ENCODE measurements at places on chromosomes 5 and 9.

GRCh38 chr5:6753851-6754250 is 40.6 kb downstream of the TENT4A start:
- DNase-seq = no peak

GRCh38 chr5:122774519-122774860 is 390 bp upstream of the SNX2 start:
- no peak for DNase-seq

- no peak for DNase-seq
Observed at GRCh38 chr9:133163504-133164172, at the start of gene GBGT1. TSS of gene GBGT1 (minus strand) at chr9:133163914. CDS start at chr9:133162412, 1,502 bp downstream.

DNA sequence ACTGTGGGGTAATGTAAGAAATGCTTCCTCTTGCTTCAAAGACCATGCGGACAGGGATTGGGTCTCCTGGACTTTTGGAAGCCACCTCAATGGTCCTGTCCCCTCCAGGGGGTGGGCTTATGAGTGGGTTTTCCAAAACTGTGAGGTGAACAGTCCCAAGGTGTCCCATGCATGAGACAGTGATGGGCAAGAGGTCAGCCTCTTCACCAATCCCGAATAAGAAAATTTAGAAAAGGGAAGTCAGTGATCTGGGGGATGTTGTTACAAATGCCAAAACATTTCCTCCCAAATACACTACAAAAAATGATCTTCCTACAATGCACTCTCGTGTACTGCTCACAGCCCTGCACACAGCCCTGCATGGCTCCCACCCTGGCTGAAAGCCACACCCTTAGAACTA is 215.7 kb upstream of the TBC1D2 start:
- no peak for DNase-seq

DNA sequence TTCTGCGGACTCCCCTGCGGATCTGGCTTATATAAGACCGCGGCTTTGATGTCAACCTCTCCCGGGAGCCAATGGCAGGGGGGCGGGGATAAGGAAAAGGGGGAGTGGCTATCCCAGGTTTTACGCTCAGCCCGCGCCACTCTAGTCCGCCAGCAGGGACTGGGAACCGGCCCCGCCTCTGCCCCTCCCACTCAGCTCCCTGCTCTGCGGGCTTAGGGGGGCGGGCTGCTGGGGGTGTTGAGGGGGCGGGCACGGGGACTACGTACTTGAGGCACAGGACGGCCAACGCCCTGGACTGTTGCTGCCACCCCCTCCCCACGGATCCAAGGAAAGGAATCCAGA is at the start of gene HAND1:
Gene HAND1 (minus strand): TSS at position 4 of the 342 bp plus-strand sequence. CDS start 219 bp downstream, outside the sequence.
- DNase-seq = no peak

DNA sequence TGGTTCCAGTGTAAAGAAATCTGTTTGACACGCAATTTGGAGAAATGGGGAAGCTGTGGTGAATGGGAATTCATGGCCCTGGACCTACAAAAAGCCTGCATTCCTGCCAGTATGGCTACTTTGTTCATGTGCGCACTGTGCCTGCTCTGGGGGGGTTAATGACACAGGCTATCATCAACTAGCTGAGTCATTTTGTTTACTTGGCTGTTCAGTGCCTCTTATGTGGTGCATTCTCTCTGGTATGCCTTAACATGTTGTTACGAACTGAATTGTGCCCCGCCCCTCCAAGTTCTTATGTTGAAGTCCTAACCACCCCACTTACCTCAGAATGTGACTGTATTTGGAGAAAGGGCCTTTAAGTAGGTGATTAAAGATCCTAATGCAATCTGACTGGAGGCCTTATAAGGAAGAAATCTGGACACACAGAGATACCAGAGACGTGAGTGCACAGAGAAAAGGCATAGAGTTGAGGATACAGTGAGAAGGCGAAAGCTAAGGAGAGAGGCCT is 20.4 kb upstream of the UBAP1 start:
- DNase-seq = no peak

GRCh38 chr5:151312756-151313324 is 9.3 kb upstream of the SLC36A3 start:
- DNase-seq = no peak

GRCh38 chr5:69158039-69158438 is 8.9 kb upstream of the CCNB1 start:
- no peak for DNase-seq

GRCh38 chr9:90458485-90458884 is 184.1 kb downstream of the DIRAS2 start:
- no peak for DNase-seq

DNA sequence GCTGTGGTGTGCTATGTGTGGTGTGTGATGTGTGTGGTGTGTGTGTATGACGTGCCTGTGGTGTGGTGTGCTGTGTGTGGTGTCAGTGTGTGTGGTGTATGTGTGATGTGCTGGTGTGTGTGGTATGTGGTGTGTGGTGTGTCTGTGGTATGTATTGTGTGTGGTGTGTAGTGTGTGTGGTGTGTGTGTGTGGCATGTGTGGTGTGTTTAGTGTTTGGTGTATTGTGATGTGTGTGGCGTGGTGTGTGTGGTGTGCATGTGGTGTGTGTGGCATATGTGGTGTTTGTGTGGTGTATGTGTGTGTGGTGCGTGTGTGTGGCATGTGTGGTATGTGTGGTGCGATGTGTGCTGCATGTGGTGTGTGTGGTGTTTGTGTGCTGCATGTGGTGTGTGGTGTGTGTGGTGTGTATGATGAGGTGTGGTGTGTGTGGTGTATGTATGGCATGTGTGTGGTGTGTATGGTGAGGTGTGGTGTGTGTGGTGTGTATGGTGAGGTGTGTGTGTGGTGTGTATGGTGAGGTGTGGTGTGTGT is 18.3 kb upstream of the RNU6ATAC start:
- no peak for DNase-seq

- DNase-seq = no peak
Observed at GRCh38 chr5:110879675-110880074, 140.9 kb downstream of the SLC25A46 start.

GRCh38 chr5:133995341-133995740 is 9.4 kb downstream of the VDAC1 start:
- DNase-seq = no peak

DNA sequence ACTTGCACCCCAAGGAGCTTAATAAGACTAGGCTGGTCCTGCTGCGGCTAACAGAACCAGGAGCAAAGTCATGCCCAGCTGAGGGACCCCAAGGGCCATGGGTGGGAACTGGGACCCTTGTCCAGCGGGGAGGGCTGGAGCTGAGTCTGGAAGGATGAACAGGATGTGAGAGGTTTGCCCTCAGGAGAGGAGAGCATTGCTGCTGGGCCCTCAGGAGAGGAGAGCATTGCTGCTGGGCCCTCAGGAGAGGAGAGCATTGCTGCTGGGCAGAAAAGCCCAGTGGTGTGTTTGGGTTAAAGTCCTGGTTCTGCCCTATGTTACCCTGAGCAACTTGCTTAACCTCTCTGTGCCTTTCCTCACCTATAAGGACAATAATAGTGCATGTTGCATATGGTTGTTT is 125.8 kb downstream of the MACROH2A1 start:
- no peak for DNase-seq

- no peak for DNase-seq
Observed at GRCh38 chr5:159001247-159001646, 98.5 kb downstream of the EBF1 start.

DNA sequence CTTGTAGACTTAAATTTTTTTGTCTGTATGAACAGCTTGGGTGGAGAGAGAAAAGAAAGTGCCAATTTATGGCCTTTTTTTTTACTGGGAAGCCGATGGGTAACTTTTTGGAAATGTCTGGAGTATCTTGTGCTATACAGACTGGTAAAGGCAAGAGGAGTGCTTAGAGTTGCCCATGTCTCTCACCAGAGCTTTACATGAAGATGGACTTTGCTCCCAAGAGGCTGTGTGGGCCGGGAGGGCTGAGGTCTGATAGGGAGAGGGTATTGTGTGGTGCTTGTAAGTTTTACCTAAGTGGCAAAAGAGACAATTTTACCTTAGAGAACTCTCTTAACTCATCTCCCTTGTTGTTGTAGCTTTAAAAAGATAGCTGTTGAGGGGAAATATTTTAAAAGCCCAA is 203.2 kb downstream of the SEMA6A start:
- no peak for DNase-seq

GRCh38 chr5:132576123-132576522 is 19.3 kb downstream of the RAD50 start:
- no peak for DNase-seq

GRCh38 chr5:125584140-125584520 is 837.7 kb upstream of the ZNF608 start:
- DNase-seq = no peak

- peak; percentile 53 for DNase-seq
Observed at GRCh38 chr5:34487159-34487879, 168.8 kb upstream of the RAI14 start.

- DNase-seq = no peak
Observed at GRCh38 chr5:42840269-42840668, 28.6 kb upstream of the SELENOP start.

- no peak for DNase-seq
Observed at GRCh38 chr9:135032868-135033460, 54.5 kb upstream of the OLFM1 start.

DNA sequence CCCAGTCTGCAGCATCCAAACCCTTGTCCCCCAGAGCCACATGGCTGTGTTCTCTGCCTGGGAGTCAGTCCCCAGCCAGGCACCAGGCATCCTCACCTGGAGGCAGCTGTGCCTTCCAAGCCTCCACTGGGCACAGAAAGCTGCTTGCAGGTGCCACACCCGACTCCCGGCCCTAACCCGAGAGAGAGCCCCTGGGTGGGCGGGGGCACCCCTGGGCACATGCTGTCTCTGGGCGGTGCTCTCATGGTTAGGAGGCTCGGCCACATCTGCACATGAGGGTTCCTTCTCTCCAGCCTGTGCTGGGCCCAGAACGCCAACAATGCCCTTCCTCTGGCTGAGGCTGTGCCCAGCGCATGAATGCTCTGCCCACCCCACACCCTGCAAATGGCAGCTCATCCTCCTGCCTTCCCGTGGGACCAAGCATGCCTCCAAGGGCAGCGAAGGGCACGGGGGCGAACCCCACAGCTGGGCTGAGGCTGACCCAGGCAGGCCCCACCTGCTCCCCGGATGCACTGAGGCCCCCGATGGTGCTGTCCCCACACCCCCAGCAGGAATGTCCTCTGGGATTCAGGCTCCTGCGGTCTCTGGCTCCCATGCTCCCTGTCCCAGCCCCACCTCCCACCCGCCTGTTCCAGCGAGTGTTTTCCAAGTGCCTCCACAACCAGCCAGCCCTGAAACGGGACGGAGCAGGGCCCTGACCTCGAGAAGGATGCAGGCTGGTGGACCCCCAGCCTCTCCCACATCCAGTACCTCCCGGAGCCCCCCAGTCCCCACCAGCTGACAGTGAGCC is 22.5 kb upstream of the CAMSAP1 start:
- DNase-seq = no peak

DNA sequence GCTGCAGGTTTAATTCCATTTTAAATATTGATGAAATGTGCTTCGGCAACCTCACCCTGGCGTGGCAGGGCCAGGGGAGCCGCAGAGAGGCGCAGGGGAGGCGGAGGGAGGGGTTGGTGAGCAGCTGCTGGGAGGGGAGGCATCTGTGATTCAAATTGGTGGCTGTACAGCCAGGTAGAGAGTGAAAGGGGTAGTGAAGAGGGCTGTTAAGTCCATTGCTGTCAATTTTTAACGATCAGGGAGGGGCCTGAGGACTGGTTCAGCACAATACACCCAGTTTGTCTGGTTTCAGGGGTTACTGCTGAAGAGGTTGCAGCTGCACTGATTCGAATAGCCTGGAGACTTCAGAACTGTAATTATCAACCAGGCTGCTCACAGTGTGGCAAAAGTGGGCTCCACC is 31.3 kb downstream of the LHX6 start:
- no peak for DNase-seq

- no peak for DNase-seq
Observed at GRCh38 chr5:2176581-2176980, 293.9 kb upstream of the IRX4 start.

GRCh38 chr5:133123297-133123696 is 71.5 kb downstream of the HSPA4 start:
- no peak for DNase-seq

DNA sequence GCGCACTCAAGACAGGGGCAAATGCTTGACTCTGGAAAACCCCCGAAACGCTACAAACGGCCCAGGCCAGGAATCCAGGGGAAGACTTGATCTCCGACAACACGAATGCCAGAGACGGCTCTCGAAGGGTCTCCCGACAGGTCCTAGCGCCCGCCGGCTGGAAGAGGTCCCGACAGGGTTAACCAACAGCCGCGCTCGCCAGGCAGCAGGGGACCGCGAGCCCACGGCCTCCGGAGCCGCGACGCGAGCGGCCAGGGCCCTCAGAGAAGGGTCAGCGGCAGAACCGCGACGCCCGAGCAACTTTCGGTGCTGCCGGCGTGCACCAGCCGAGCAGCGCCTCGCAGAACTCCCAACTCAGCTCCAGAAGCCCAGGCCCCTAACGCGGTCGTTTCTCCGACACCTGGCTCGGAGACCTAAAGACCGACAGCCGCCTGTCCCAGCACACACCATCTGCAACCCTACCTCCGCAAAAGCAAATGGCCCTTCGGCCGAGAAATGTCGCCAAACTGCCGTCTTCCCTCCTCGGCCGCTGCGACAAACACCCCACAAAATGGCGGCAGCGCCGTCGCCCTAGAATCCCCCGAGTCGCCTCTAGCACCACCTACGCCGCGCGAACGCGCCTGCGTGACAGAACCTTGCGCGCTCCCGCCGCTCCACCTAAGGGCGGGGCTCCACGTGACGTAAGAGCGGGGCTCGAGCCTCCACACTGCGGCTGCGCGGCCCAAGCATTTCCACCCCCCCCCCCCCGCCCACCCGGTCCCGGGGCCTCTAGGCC is at the start of gene CLK4:
Gene CLK4 (minus strand): TSS at position 567 of the 775 bp plus-strand sequence. CDS start 3,634 bp downstream, outside the sequence.
- DNase-seq = peak; percentile 57

DNA sequence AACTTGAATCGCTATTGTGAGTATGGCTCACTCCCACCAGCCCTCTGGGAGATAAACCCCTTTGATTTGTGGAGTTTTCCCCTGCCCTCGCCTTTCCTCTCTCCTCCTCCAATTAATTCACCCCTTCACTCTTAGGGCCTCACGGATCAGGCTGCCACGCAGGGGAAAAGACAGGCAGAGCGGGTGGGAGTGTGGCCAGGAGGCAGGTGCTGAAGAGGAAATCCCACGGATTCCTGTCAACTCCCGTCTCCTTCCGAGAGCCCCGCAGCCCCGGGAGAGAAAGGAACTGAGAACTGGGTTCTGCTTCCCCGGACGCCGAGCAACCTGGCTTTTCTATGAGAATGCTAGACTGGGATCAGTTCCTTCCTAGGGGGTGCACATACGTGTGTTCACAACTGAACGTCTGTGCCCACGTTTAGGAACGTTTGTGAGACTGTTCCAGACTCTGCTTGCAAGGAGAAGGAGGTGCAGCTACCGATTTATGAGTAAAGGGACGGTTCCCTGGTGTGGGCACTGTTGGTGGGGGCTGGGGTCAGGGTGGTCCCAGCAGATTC is 314.5 kb upstream of the TLE4 start:
- no peak for DNase-seq
